ENCODE measurements at places on chromosomes 3 and 15.

- H3K36me3 ChIP-seq: no peaks in the 10 kb centered on the region
- H3K4me1 ChIP-seq: peaks cover 3% of the 10 kb centered on the region
- peaks cover 18% of the 10 kb centered on the region for H3K27me3 ChIP-seq
- no peak for DNase-seq
- no peak overlapping the region for H3K4me3 ChIP-seq
Measured at GRCh38 chr3:157442729-157443128, 6.1 kb downstream of the PTX3 start.

DNA sequence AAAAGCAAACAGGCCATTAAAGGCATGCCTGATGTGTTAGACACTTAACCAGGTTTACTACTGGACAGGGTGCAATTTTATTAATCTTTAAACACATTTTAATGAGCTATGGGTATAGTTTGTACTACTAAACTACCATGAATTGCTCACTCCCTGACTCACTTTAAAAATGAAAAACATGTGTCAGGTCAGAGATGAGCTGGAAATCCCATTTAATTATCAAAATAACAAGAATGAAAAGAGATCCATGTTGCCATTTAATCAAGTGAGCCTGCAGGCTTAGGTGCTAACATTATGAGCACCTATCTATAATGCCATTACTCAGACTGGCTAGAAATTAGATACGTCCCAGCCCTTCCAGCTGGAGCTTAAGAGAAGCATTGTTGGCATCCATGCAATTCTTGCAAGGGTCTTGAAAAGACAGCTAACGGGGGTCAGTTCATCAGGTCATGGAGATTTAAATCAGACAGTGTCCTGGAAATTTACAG is 224.4 kb downstream of the THRB start:
- H3K36me3 ChIP-seq: no peaks in the 10 kb centered on the region
- DNase-seq: no peak
- no peak overlapping the region for H3K27ac ChIP-seq

GRCh38 chr3:43035801-43036365 is 56.8 kb downstream of the GASK1A start:
- H3K27me3 ChIP-seq: peaks cover 4% of the 10 kb centered on the region
- no peaks in the 10 kb centered on the region for H3K36me3 ChIP-seq
- no peak overlapping the region for H3K27ac ChIP-seq
- no peak for DNase-seq

GRCh38 chr3:149621218-149622005 is 36.4 kb downstream of the WWTR1 start:
- H3K4me3 ChIP-seq: no peak overlapping the region
- H3K27ac ChIP-seq: no peak overlapping the region
- no peaks in the 10 kb centered on the region for H3K36me3 ChIP-seq
- DNase-seq: no peak
- H3K4me1 ChIP-seq: peaks cover 13% of the 10 kb centered on the region

GRCh38 chr3:197352382-197352781 is 54.0 kb upstream of the DLG1 start:
- no peaks in the 10 kb centered on the region for H3K4me1 ChIP-seq
- H3K27ac ChIP-seq: no peak overlapping the region
- DNase-seq: no peak
- H3K27me3 ChIP-seq: peaks cover 15% of the 10 kb centered on the region
- no peaks in the 10 kb centered on the region for H3K36me3 ChIP-seq

DNA sequence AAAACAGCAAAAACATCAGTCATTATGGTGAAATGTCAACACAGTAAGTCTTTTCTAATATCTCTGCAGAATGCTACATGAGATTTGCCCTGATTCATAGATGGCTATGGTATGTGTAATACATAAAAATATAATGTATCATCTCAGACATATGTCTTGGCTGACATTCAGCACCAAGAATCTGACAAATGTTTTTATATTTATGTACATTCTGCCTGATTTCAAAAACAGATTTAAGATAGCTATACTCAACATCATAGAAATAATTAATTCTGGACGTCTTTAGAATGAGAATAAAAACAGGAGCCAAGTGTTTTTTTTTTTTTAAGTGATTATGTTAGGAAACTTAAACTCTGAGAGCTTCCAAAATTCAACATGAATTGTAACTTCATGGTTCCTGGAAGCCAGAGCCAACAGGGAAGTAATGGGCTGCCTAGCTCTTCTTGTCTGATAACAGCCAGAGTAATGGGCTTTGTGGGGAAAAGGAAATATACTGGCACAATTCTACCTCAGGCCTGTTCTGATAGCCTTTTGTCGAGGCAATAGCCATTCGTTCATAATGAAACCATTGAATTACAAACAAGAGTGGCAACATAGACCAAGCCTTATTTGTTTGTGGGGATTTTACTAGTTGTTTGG is 184.4 kb downstream of the VGLL4 start:
- no peak for DNase-seq
- no peaks in the 10 kb centered on the region for H3K27me3 ChIP-seq
- H3K36me3 ChIP-seq: no peaks in the 10 kb centered on the region
- no peaks in the 10 kb centered on the region for H3K4me1 ChIP-seq
- no peak overlapping the region for H3K4me3 ChIP-seq
- no peak overlapping the region for H3K27ac ChIP-seq

DNA sequence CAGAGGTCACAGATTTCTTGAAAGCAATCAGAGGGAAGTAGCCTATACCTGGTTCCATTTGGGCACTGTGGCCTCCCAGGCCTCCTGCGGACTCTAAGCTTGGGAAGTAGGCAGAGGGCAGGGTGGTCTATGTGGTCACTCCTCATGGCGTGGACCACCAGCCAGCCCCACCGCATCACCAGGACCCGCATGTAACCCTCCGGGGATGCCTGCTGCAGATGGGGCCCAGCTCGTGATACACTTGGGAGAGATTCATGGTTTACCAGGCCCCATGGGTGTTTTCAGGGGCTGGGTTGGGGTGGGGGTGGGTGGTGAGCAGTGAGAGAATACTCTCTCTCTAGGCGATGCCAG is 123.7 kb downstream of the ASB7 start:
- no peak overlapping the region for H3K4me3 ChIP-seq
- H3K27ac ChIP-seq: no peak overlapping the region
- H3K27me3 ChIP-seq: no peaks in the 10 kb centered on the region
- H3K4me1 ChIP-seq: no peaks in the 10 kb centered on the region

- H3K4me3 ChIP-seq: no peak overlapping the region
- H3K27me3 ChIP-seq: no peaks in the 10 kb centered on the region
- H3K36me3 ChIP-seq: no peaks in the 10 kb centered on the region
- DNase-seq: no peak
Measured at GRCh38 chr3:69695443-69695842, 43.8 kb upstream of the MITF start.

GRCh38 chr15:101049282-101049681 is 130.1 kb downstream of the LRRK1 start:
- H3K4me3 ChIP-seq: no peak overlapping the region
- no peaks in the 10 kb centered on the region for H3K36me3 ChIP-seq
- no peak overlapping the region for H3K27ac ChIP-seq
- H3K27me3 ChIP-seq: peaks cover 4% of the 10 kb centered on the region
- no peaks in the 10 kb centered on the region for H3K4me1 ChIP-seq
- no peak for DNase-seq

GRCh38 chr15:93974804-93975481 is 256.4 kb upstream of the MCTP2 start:
- DNase-seq: no peak
- no peak overlapping the region for H3K27ac ChIP-seq
- peaks cover 6% of the 10 kb centered on the region for H3K27me3 ChIP-seq
- no peaks in the 10 kb centered on the region for H3K4me1 ChIP-seq
- H3K36me3 ChIP-seq: no peaks in the 10 kb centered on the region

- H3K4me1 ChIP-seq: peaks cover 79% of the 10 kb centered on the region
- no peak overlapping the region for H3K4me3 ChIP-seq
- no peaks in the 10 kb centered on the region for H3K27me3 ChIP-seq
- H3K36me3 ChIP-seq: no peaks in the 10 kb centered on the region
- no peak overlapping the region for H3K27ac ChIP-seq
Measured at GRCh38 chr15:70243686-70244540, 146.2 kb upstream of the TLE3 start.

DNA sequence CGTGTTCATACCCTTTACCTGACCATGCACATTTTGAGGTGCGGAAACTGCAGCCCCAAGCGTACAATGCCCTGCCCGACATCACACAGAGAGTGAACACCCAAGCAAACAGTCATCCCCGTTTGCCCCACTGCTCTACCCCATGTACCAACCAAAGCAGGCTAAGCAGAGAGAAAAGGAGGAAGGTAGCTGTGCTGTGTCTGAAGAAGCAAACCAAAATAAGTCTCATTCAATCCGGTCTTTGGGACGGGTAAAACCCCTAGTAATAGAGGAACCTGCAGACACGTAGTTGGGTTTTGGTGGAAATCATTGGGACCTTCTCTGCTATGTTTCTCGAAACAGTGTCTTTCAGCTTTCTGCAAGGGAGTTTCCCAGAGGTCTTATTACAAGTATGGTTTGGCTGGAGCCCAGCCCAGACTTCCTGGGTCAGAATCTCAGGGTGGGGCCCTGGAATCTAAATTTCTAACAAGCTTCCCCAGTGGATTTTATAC is 164.6 kb upstream of the HES1 start:
- H3K4me1 ChIP-seq: peaks cover 27% of the 10 kb centered on the region
- peak overlapping the region; percentile 43 for H3K27ac ChIP-seq
- DNase-seq: peak; percentile 27
- H3K27me3 ChIP-seq: peaks cover 68% of the 10 kb centered on the region
- H3K36me3 ChIP-seq: no peaks in the 10 kb centered on the region

GRCh38 chr3:53375019-53375418 is 27.7 kb upstream of the DCP1A start:
- no peak overlapping the region for H3K4me3 ChIP-seq
- peak; percentile 69 for DNase-seq
- H3K4me1 ChIP-seq: no peaks in the 10 kb centered on the region
- H3K36me3 ChIP-seq: no peaks in the 10 kb centered on the region

Measured in activated naive CD4-positive, alpha-beta T cell treated with anti-CD3 and anti-CD28 coated beads, Interleukin-2, amount 10 ng/mL, durations not matched to agents 7 days and 5 days (primary cell).